ENCODE measurements at places on chromosomes 7 and 10.

GRCh38 chr7:150823043-150823442 lies 22.5 kb downstream of the TMEM176A start:
- no peak for DNase-seq

- DNase-seq = no peak
These were observed 616.1 kb downstream of the PARD3 start for GRCh38 chr10:34198953-34199352.

GRCh38 chr10:11783558-11783865 lies 39.6 kb upstream of the PROSER2 start:
- no peak for DNase-seq

DNA sequence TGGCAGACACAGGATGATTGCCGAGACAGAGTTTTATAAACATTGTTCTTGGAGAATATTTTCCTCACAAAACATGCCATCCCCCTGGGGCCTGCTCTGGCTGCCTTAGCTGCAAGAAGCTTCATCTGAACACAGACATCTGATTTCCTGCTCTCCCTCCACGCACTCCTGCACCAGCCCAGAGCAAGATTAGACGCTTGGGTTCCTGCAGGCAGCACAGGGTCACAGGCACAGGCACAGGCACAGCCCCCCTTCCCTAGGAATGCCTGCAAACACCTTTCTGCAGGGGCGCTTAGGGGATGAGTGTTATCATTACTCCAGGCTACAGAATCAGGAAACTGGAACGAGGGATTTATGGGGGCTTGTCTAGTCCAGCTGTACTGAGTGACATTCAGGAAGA lies 450.3 kb downstream of the GRID1 start:
- no peak for DNase-seq

GRCh38 chr7:74043523-74043951 lies 15.6 kb downstream of the ELN start:
- DNase-seq = no peak

GRCh38 chr7:49852619-49853462 lies 79.4 kb downstream of the VWC2 start:
- peak; percentile 5 for DNase-seq

DNA sequence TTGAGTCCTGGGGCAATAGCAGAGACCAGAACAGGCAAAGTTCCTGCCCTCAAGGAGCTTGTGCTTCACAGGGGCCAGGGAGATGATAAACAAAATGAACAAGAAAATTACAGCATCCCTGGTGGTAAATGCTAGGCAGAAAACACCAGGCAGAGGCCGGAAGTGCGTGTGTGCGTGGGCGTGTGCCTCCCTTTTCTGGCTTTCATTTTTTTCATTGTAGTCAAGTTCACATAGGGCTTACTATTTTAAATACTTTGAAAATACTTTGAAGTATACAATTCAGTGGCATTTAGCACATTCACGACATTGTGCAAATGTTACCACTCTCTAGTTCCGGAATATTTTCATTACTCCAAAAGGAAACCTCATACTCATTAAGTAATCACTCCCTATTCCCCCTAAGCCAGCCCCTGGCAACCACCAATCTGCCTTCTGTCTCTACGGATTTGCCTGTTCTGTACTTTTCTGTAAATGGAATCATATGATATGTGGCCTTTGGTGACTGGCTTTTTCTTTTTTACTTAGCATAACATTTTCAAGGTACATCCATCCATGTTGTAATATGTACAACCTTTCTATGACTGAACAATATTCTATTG lies 88.1 kb upstream of the PDCD4 start:
- peak; percentile 62 for DNase-seq

Data from activated CD4-positive, alpha-beta T cell treated with anti-CD3 and anti-CD28 coated beads for 24 hours (primary cell).